Inflammatory macrophage (primary cell): ENCODE measurements at places on chromosomes 5 and 9.
A peak's percentile ranks its signal among the peaks of the same experiment; 100 is the strongest.

DNA sequence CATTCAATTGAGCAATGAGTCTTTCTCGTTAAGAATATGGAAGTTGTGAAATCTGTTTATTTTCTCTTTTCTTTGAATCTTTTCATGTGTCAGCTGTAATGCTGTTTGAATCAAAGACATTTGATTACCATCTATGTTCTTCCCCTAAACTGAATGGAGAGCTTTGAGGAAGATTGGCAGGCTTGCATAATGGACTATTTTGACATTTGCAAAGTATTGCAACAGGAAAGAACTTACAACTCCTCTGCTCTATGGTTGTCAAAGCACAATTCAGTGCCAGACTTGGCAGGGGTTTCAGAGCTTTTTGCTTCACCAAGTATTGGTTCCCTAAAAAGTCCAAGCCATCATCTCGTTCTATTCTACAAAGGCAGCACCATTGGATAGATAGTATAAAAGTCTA is 549.0 kb upstream of the NUDT12 start:
- DNase-seq = no peak

GRCh38 chr9:103658156-103658555 is 436.0 kb upstream of the SMC2 start:
- no peak for DNase-seq

DNA sequence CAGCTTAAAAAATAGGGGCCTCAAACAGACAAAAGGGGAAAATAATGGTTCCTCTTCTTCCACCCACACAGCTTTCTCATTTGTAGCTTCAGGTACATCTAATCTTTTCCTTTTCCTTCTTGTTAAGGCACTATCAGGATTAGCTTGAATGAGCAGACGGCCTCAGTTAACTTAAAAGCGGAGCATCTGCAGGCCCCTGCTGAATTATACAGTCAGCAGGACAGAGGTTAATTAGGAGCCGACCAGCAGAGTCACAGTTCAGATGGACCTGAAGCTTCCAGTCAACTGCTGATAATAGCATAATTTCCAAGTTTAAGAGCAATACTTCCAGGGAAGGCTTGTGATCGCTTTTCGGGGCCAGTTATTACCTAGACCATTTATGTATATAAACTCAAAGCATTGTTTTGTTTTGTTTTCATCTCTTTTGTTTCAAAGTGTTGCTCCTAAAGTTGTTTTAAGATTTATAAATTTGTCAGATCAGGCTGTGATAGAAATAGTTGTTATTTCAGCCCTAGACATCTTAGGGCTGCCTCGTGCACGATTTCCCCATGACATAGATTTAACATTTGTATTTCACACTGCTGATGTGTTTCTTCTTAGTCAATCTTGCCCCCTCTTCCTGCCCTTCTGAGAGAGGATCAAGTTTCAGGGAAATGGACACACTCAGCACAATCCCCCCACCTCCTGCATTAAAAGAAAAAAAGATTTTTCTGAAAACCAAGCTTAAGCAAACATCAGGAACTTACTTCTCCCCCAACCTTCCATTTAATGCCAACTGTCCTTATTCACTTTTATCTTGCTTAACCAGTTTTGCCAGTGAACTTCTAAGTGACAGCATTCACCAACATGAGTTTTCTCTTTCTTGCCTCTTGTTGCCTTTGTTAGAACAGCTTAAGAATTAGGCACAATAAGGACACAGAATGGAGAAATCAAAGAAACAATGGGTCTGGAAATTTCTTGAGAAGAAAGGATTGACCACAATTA is 449.8 kb downstream of the ARHGEF28 start:
- DNase-seq = no peak

DNA sequence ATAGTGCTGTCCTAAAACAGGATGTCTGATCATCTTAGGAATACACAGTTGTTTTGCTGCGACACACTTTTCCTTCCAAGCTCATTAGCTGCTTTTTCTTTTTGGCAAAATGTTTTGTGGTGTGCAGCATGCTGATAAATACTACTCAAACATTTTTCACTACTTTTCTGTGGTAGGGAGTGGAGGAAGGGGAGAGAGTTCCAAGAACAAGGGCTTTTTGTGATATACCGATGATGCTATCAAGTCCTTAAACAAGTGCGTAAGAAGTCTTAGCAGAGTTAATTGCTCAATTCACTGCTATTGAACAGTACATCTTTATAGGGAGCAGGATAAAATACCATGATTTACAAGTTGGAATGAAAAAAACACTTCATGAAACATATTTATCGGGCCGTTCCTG is 23.6 kb upstream of the TEK start:
- no peak for DNase-seq

GRCh38 chr9:113042884-113043657 is 13.5 kb downstream of the ZFP37 start:
- DNase-seq = no peak

DNA sequence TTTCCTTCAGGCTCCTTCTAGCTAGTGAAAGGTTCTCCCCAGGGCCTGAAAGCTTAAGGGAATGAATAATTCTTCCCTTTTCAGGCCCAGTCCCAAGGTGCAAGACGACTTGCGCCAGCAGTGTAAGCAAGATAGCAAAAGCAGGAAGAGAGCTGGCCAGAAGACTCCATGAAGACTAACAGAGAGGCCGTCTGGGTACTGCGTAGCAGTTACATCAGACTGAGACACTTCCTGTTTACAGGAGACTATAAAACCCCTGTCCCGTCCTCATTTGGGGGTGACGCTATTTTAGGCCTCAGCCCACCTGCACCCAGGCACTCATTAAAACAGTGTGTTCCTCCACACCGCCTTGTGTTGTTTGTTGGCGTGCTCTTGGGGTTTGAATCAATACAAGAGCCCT is 90.7 kb upstream of the MOCS2 start:
- DNase-seq = no peak

DNA sequence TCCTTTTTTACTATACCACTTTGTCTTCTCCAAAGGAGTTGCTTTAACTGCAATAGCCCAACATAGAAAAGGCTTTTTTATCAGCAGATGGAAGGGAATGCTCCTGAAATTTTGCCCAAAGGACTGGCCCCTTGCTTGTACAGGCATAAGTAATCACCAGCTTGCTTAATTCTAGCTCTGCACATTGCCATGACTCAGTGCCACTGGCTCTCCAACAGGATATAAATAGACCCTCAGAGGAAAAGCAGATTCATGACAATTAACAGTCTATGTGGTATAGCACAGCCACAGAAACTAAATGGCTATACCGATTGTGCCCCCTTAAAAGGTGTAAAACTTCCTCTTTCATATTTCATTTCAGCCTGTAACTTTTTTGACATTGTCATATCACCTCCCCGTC is 227.0 kb downstream of the ZNF608 start:
- no peak for DNase-seq

DNA sequence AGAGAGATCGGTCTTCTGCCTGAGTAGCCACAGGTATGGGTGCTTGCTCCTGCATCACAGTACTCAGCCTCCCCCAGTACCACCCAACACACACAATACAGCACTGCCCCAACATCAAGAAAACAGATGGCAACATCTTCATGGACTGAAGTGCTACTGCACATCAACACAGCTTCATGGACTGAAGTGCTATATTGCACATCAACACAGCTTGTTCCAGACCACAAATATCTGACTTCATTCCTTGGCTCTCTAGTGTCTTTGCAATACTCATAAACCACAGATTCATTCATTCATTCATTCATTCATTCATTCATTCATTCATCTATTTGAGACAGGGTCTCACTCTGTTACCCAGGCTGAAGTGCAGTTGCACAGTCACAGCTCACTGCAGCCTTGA is 31.1 kb upstream of the PCA3 start:
- DNase-seq = no peak

DNA sequence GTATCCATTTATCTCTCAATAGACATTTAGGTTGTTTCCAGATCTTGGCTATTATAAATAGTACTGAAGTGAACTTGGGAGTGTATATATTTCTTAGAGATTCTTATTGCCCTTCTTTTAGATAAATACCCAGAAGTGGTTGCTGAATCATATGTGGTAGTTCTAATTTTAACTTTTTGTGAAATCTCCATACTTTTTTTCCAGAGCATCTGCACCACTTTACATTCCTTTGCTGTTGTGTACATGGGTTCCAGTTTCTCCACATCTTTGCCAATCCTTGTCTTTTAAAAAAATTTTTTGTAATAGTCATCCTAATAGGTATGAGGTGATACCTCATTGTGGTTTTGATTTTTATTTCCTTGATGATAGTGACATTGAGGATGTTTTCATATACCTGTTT is 303.7 kb downstream of the CCDC171 start:
- DNase-seq = no peak

GRCh38 chr9:87372356-87372851 is 125.3 kb upstream of the DAPK1 start:
- DNase-seq = no peak

- DNase-seq = no peak
Measured at GRCh38 chr5:132458651-132459030, 31.9 kb downstream of the IRF1 start.

GRCh38 chr5:39216631-39217030 is 2.7 kb downstream of the FYB1 start:
- DNase-seq = no peak

DNA sequence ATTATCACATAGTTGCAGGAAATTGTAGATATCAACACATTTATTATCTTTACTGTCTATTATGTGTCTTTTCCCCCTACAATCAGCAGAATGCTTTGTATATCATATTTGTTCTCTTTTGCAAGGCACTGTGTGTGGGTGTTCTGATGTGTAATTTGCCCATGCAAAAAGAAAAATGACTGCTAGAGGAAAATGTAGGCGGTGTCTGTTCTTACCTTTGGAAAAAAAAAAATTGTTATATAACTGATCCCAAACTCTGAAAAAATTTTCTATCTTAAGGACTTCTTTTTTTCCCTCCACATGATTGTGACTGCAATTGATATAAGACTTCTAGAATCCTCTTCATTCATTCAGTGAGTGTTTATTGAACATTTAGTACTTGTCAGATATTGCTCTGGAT is 24.5 kb downstream of the MRPS30 start:
- DNase-seq = no peak

GRCh38 chr5:95731571-95732554 is 727 bp downstream of the RHOBTB3 start:
- peak; percentile 36 for DNase-seq

DNA sequence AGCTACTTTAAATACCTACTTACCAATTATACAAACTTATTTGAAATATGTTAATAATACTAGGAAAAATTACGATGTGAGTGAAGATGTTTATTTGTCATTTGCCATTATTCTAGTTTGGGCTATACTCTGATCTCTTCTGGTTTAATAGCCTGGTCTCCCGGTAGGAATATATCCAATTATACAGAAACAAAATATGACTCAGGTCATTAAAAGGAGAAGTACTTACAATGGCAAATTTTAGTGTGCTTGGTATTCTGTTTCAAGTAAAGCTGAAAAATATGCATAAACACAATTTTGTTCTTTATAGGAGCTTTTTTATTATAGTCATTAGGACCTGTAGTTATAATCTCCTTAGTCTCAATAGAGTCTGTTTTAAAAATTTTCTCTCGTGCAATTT is 176.8 kb downstream of the SLCO4C1 start:
- DNase-seq = no peak

GRCh38 chr5:169838688-169839087 is 141.6 kb downstream of the INSYN2B start:
- no peak for DNase-seq

DNA sequence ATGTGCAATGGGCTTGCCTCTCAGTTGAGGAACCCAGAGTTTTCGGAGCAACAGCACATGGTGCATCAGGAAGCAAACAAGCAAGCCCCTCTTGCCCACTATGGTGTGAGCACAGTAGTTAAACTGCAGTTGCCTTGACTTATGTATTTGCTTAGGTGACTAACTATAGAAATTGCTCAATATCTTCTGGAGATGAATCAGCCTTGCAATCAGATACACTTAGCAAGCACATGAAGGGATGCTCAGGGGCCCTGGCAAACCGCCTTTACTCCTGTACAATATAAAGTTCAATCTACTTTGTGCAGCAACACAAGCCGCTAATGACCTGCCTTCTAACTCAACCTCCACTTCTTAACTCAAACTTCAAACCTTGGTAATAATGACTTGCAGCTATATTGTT is 581.7 kb upstream of the RIOK2 start:
- DNase-seq = no peak

DNA sequence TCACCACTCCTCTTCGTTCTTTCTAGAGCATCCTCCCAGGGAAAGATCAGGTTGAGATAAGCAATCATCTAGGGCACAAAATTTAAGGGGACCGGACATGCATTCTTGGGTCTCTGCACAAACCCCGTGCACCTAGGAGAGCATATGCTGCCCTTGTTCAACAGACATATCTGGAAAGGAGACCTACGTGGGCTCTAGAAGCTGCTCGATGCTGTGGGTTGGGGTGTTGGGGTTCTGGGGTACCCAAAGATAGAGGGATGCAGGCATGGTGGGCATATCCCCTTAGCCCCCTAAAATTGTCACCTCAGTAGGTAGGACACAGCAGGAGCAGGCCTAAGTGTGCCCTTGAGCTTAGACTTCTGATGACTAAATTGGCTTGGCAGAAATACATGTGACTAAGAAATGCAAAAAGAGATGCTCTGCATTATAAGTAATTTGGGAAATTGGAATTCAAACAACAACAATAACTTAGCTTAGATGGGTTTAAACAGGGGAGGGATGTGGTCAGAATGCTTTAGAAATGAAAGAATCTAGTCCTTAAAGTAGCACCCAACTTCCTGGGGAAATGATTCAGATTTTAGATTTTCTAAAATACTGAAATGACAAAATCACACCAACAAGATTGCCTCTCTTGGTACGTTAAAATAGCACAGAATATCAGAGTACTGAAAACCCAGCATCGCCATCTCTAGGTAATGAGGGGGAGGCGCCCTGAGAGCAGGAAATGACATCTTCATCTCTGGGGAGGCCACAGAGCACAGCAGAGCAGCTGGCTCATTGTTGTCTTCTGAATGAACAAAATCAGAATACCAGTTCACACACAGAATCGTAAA is 172.3 kb downstream of the GNA14 start:
- no peak for DNase-seq

DNA sequence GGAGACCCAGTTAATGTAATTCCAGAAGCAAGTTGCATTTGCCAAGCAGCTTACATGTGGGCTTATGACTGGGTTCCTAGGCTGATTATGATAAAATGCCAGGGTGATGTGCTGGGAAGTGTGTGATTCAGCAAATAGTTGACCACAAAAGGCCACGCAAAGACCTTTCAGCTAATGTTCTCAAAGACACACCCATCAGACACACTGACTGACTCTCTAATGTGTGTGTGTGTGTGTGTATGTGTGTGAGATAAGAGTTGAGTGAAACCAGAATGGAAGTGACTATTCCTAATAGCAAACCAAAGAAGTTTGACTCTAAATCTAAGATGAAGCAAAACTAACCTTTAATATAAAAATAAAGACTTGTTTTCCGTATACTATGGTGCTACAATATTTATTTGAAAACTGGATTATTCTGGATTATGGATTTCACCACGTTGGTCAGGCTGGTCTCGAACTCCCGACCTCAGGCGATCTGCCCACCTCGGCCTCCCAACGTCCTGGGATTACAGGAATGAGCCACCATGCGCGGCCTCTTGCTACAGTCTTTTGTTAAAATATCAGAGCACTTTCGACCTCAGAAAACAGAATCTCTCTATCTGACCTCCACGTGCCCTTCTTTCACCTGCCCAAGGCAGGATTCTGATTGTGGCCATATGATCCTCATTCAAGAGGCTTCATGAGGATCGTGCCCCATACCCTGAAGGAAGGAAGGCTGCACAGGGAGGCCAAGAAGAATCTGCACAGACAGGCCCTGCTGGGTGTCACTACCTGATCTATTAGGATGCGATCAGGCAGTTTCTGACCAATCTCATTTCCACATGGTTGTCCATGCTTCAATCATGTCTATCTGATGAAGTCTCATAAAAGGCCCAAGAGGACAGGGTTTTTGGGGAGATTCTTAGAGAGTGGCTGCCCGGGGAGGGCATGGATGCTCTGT is 75.6 kb downstream of the USP20 start:
- DNase-seq = peak; percentile 51
